ENCODE measurements at places on chromosomes 3 and 15.

DNA sequence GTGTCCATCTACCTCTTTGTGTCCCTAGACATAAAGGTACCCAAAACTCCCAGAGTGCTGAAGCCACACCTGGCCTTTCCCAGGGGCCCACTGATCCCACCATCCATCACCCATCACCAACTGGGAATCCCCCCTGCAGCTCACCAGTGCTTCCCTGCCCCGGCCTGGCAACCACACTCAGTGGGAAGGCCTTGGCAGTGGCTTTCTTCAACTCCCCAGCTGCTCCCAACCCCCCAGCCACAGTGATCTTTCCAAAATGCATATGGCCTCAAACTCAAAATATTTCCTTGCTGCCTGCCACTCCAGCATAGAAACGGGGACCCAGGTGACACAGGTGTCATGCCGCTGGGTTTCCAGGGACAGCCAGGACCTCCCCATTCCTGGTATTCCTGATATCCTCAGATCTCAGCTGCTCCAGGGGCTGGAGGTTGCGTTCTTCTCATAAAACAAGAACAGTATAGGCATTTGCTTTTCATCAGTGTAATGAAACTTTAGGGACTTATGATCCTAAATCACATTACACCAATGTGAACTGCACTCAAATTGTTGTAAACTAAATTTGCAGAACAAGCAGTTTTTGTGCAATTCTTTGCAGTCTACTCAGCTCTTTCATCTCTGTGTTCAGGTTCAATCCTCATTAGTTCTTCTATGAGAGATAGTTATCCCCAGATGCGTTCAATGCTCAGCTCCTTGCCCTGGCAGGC, 1.3 kb downstream of the OCA2 start:
- no peak for DNase-seq

- DNase-seq, result no peak
These were observed 70.8 kb upstream of the FILIP1L start for GRCh38 chr3:100184948-100185570.

- no peak for DNase-seq
These were observed 379.1 kb downstream of the MCTP2 start for GRCh38 chr15:94610485-94610884.

DNA sequence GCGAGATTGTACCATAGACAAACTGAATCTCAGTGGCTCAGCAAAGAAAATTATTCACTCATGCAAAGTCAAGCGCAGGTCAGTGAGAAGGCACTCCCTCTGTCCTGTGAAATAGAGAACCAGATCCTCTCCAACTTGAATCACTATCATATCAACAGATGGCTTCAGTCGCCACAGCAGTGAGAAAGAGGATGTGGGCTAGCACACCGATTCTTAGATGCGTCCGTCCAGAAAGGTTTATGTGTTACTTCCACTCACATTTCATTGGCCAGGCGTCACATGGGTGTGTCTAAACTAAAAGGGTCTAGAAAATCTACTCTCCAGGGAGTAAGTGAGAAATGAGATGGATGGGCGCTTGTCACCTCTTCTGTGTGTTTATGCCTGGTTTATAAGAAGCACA, 141.6 kb upstream of the KBTBD8 start:
- DNase-seq, result no peak

DNA sequence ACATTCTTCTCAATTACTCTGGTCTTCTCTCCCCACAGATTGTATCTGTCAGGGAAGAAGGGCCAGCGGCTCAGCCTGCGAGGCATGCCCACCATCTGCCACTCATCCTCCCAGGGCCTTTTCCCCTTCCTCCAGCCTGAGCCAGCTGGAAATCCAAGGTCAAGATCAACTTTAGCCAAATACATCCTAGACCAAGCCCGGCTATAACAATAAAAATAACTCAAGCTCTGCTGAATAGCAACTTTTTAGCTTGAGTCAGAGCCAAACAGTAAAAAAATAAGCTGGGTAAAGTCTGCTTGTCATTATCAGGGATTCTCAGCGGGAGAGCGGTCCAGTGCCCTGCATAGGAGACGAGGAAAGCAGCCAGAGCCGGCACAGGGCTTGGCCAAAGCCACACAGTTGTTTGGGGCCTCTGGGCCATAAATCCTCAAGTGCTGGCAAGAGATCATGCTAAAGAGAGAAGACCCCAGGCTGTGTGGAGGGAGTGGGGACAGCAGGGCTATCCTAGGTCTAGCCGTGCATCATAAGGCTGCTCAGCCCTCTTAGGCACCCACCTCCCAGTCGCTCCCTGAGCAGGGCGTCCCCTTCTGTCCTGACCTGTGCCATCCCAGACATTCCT, 76.2 kb upstream of the HERC1 start:
- DNase-seq, result peak; percentile 42

GRCh38 chr3:168981396-168981795, 682.1 kb downstream of the MECOM start:
- no peak for DNase-seq

GRCh38 chr3:71926262-71926600, 141.3 kb upstream of the PROK2 start:
- no peak for DNase-seq

- no peak for DNase-seq
These were observed 15.3 kb downstream of the RAB43 start for GRCh38 chr3:129106320-129106719.

DNA sequence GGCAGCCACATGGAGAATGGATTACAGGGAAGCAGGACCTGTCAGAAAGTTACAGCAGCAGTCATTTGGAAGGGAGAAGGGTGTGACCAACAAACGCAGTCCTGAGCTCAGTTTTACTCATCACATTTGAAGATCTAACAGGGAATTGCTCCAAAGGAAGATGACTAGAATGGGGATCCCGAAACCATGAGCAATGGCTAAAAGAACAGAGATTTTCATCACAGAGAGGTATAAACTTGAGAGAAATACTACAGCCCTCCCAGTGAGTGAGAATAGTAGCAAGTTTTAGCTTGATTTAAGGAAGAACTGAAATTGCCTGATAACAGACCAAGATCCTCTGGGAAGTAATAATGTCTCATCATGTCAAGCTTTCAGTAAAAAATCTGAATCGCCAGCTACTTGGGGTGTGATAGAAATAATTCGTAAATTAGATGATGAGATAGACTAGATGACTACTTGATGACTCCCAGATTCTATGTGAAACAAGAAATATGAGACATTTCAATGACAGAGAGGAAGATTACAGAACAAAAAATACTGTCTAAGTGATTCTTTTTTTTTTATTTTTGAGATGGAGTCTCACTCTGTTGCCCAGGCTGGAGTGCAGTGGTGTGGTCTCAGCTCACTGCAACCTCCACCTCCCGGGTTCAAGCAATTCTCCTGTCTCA, 16.9 kb downstream of the CD47 start:
- DNase-seq, result no peak

DNA sequence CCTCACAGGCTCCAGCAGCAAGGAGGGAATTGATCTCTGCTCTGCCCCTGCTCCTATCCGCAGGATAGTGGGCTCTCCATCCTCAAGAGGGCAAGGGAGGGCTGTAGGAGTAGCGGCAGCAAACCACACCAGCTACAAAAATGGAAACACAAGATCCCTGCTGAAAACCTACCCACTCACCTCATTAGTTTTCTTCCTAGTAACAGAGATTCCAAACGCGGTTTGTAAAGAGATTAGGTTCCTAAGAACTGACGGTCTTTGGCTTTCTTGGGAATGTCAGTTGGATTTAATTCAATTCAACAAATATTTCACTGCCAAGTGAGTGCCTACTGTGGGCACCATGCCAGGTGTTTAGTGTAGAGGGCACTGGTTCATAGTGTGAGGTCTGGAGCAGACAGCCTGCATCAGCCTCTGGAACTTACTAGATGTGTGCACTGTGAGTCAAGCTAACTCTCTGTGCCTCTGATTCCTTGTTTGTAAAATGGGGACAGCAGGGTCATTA, 84.7 kb downstream of the MRPL46 start:
- no peak for DNase-seq

GRCh38 chr15:36808411-36809160, 229.2 kb downstream of the CDIN1 start:
- DNase-seq, result no peak

DNA sequence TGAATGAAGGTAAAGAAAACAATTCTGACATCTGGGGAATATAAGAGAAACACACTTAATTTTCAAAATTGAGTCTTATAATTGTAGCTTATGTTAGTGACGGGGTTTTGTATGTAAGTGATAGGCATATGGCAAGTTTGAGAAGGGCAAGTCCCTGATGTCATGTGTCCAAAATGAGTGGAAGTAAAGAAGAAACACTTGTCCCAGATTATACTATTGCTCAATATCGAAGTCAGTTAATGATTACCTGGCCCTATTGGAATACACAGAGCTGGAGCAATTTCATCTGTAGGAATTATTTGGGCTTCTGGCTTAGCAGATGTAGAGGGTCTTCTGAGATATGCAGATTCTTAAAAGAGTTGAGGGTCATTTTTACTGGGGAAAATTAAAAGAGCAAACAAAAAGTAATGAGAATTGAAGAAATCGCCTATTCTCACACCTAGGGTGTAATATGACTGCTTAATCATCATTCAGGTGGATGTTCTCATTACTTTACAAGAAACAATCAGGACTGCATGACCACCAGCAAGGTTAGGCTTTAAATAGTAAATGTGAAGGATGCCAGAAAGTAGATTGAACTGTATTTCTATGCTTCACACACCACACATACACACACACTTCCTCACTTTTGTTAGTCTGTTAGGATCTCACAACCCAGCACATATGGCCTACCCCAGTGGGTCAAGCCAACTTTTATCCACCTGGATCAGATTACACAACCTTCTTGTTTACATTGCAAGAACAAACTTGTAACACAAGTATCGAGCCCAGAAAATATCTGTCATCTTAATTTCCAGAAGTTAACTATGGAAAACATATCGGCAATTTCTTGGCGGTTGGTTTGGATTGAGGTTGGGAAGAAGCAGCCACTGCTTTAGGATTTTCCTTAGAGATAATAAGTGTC, 183.3 kb upstream of the LRRC3B start:
- DNase-seq, result no peak

- DNase-seq, result no peak
These were observed 1090.2 kb downstream of the FHIT start for GRCh38 chr3:60160822-60161748.

GRCh38 chr15:40489274-40490175, 18.7 kb downstream of the CHST14 start:
- no peak for DNase-seq

DNA sequence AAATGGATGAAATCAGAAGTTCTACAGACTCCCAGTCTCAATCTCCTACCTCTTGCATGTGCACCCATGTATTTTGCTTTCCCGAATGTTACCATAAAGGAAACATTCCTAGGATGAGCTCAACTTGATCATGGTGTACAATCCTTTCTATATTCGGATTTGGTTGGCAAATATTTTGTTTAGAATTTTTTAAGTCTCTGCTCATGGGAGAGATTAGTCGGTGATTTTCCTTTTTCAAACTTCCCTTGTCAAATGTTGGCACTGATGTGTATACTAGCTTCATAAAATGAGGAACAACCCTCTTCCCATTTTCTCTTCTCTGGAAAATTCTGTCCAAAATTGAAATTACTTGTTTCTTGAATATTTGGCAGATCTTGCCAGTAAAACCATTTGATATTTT, 317.6 kb upstream of the RASGRP1 start:
- DNase-seq, result no peak

- DNase-seq, result no peak
These were observed 11.5 kb upstream of the SHF start for GRCh38 chr15:45199136-45199810.

Measured in AG08396 (cell line).